D341Med (cell line): ENCODE measurements at places on chromosomes 7 and 10.

GRCh38 chr7:50982626-50983025, 199.9 kb upstream of the GRB10 start:
- no peak for DNase-seq

- no peak for DNase-seq
These were observed 21.2 kb downstream of the ZNF680 start for GRCh38 chr7:64541438-64542359.

GRCh38 chr10:78429984-78430383, 396.3 kb downstream of the RPS24 start:
- no peak for DNase-seq

GRCh38 chr10:44300666-44301649, 83.9 kb downstream of the CXCL12 start:
- DNase-seq, result no peak

DNA sequence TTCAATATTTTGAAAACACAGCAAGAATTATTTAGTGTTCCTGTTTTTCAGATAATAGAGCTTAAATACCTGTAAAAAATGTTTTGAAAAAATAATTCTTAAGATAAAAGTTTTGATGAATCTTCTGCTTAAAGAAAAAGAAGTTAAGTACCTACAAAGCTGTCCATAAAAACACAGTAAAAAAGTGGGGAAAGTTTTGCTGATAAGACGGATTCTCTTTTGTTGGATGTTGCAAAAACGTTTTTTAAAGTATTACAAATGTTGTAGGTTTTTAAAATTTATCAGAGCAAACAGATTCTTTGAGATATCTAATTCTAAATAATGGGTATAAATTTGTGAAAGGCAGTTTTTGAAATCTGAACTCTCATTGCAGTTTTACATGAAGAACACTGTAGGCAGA, 12.2 kb downstream of the DMTF1 start:
- DNase-seq, result no peak

- no peak for DNase-seq
These were observed 31.2 kb downstream of the PPP2R2D start for GRCh38 chr10:131931981-131932380.

DNA sequence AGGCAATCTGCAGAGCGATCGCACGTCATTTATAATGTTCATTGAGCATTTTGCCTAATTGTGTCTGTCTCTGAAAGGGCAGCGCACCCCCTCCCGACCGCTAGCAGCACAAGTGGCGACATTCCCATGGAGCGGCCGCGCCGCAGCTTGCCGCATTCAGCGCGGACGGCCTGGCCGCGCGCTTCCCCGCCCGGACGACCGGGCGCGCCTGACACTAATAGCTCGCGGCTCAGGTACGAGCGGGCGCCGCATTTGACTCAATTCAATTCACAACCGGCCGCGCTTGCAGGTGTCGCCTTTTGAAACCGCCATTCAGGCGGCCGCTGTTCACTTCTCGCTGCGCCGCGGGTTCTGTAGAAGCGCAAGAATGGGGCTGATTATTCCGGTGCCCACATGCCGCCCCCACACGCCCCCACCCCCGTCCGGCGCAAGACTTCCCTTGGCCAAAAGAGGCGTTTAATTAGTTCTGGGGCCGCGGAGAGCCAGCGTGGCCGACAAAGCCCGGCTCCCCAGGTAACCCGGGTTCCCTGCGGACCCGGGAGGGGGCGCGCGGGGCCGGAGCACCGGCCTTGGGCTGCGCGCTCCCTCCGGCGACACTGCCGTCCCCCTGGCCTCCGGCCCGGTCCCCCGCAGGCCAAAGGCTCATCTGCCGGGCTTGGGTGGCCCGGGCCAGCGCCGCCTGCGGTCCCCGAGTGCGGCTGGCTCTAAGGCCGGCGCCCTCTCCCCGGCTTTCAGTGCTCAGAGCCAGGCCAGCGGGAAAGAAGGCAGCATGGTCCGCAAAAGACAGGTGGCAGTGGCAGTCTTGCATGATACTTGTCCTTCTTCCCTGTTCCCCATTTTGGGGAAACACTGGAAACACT, 18.7 kb upstream of the PTF1A start:
- peak; percentile 61 for DNase-seq

GRCh38 chr7:15332956-15333355, 228.9 kb downstream of the AGMO start:
- DNase-seq, result no peak

DNA sequence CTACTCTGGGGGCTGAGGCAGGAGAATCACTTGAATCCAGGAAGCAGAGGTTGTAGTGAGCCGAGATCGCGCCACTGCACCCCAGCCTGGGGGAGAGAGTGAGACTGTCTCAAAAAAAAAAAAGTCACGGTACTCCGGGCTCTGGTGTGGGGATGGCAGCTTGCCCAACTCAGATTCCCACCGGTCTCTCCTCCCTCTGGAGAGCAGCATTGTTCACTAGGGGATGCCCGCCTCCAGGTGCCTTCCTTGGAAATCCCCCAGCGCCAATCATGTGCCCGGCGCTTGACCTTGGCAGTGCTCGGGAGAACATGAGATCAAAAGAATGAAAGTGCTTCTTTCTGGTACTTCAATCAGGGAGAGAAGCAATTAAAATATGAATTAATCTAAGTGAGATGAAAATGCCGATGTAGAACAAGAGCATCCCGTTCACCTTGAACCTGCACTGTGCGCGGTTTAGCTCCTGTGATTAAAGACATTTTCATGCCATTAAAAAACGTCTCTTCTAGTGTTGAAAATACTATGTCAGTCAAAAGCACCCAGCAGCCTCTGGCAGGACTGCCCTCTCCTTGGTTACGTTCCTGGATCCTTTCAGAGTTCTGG, 1127.3 kb upstream of the AUTS2 start:
- DNase-seq, result no peak

DNA sequence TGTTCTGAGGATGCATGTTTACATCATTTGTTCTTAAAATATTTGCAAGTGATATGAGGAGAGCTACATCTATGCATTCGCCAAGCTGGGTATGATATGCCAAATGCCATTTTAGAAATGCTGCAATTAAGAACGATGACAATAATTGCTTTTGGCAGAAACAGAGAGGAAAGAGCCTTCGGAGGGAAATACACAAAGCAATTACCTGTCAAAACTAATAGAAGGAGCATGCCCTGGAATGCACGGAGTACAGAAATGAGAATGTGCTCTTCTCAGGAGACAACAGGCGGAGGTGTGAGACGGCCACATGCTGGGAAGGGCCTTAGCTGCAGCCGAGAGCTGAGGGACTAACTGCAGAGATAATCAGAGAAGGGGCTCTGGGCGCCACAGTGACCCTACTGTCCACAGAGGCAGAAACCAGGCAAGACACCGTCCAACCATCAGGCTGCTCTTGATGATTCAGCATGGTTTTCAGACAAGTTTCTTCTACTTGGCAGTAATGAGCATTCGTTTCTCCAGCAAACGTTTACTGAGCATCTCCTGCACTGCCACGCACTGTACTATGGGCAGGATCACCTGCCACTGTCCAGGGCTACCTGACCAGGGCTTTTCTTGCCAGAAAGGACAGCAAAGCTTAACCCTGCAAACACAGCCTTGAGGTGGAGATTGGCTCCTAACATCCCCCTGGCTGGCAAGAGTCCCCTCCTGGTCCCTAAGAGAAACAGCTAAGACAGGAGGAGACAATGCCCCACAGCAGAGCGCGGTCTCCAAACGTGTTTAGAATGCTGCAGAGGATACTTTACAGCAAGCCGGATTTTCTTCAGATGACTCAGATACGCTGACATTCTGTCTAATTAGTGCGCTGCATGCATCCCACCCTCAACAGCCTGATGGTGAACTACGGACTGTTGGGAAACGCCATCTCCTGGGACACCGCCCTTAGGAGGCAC, 18.1 kb downstream of the VIPR2 start:
- DNase-seq, result no peak

GRCh38 chr7:44159824-44160630, 18.9 kb upstream of the MYL7 start:
- DNase-seq, result no peak

- DNase-seq, result no peak
These were observed 32.7 kb downstream of the LGI1 start for GRCh38 chr10:93790439-93790838.

GRCh38 chr10:6255548-6256061, 52.9 kb downstream of the PFKFB3 start:
- no peak for DNase-seq

GRCh38 chr7:33630359-33630758, 275.0 kb upstream of the BMPER start:
- no peak for DNase-seq

DNA sequence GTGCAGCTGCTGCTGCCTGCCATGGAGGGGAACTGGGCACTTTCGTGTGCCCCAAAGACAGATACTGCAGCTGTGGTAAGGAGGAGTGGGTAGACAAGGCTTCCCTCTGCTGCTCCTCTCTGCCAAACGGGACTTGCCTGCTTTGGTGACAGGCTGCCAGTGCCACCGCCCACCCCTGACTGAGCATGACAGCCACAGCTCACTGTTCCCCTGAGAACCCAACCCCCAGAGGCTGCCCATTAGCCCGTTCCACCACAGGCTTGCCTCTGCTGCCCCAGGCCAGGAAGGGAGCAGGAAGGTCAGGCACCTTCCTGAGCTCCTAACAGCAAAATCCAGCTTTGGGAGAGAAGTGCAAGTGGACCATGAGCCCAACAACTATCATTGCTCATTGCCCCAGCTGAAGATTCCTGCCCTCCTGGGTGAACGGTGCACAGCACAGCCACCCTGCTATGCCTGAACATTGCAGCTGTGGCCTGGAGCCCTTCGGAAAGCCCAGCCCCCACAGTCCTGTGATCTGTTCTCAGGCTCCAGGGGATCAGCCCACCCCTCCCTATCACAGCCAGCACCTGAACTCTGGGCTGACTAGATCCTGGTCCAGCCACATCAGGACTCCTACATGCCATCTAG, 58.7 kb upstream of the ANTXRL start:
- DNase-seq, result peak; percentile 23

- DNase-seq, result no peak
These were observed 2.4 kb downstream of the BAMBI start for GRCh38 chr10:28679581-28680357.

DNA sequence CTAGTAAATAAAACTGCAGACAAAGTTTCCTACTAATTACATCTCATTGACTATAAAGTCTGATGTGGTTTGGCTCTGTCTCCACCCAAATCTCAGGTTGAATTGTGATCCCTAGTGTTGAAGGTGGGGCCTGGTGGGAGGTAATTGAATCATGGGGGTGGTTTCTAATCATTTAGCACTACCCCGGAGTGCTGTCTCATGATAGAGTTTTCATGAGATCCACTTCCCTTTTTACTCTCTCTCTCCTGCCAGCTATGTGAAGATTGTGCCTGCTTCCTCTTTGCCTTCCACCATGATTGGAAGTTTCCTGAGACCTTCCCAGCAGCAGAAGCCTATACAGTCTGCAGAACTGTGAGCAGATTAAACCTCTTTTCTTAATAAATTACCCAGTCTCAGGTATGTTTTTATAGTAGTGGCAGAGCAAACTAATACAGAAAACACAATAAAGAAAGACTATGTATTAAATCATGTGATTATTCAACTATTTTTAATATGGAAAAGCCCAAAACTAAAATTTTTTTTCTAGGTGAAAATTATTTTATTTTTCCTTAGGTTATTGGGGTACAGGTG, 232.1 kb downstream of the FZD1 start:
- no peak for DNase-seq

DNA sequence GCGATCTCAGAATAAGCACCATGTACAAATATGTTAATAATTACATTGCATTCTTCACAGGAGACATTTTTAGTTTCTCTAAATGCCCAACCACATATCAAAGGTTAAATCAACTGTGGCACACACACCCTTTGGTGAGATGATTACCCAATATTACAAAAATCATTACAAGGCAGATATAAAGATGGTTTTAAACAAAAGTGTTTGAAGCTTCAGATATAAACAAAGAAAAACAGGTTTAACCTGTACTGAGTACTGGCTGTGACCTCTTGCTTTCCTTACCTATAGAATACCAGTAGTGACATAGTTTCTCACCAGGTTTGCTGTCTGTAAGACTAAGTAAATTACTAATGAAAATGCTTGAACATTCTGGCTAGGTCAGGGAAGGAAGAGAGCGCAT, 360.0 kb upstream of the IGFBP3 start:
- DNase-seq, result no peak

GRCh38 chr7:149330914-149331567, 69.0 kb downstream of the ZNF783 start:
- no peak for DNase-seq

- no peak for DNase-seq
These were observed 481.5 kb upstream of the AKR1E2 start for GRCh38 chr10:4344492-4344994.

- DNase-seq, result no peak
These were observed 508 bp upstream of the TECPR1 start for GRCh38 chr7:98252425-98253054.

DNA sequence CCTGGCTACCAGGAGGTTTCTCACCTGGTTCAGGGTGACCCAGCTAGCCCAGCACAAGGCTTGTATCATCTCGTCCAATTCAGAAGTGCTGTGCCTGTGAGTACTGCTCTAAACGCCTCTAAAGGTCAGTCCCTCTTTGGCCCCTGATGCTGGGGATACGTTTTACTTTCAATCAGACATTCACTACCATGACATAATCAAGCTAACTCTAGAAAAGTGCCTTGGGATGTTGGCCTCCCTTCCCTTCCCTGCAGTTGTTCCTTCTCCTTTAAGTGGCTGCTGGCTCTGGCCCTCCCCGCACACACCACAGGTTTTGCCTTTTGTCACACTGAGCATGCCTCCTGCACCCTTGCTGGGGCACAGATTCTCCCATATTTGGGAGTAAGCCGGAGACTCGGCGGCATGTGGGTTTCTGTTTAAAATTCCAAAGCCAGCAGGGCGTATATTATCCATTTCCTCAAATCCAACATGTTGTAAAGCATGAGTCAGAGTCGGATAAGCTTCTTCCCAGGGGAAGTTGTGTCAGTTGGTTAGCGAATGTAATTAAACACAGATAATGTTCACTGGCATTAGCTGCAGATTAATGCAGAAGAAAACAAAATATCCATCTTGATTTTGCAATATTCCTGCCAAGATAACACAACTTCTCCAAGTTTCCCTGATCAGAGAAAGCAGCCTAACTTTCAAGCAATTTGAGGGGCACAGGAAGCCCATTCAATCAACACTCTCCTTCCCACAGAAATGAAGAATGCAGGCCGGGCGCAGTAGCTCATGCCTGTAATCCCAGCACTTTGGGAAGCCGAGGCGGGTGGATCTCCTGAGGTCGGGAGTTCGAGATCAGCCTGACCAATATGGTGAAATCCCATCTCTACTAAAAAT, 31.8 kb upstream of the VCL start:
- peak; percentile 71 for DNase-seq

DNA sequence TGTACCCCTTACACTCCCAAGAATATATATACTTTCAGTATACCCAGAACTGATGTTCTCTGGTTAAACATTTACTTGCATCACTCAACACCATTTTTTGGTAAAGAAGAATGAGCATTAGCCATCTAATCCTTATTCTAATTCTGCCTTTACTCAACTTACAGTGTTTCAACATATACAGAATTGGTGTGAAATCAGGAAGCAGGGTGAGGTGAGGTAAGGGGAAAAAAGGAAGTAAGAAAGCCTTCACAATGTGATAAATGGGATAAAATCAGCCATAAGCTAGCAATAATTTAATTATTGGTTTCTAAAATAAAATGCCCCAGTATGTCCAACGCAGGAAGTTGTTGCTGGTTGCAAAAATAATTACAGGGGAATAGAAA, 605.4 kb downstream of the KCNMA1 start:
- DNase-seq, result no peak

- no peak for DNase-seq
These were observed 291.7 kb downstream of the AUTS2 start for GRCh38 chr7:69889976-69890351.

- DNase-seq, result no peak
These were observed 4.7 kb upstream of the MGMT start for GRCh38 chr10:129462257-129462795.
